ENCODE measurements at places on chromosomes 3 and 15.
A peak's percentile ranks its signal among the peaks of the same experiment; 100 is the strongest.

- DNase-seq, result no peak
Measured at GRCh38 chr15:29252234-29252633, 17.4 kb downstream of the NSMCE3 start.

DNA sequence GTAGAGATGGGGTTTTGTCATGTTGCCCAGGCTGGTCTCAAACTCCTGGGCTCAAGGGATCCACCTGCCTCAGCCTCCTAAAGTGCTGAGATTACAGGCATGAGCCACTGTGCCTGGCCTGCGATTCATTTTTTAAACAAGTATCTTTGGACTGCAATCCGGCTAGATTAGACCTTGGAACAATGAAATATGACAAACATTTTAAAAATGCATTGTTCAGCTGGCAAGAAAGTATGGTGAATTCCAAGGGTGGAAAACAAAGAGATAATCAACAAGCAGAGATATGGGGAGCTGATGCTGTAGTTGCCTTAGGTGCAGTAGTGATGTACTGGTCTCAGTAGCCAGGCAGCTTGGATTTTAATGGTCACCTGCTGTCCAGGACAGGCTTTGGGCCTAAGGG lies 95.8 kb upstream of the GOLGA8J start:
- no peak for DNase-seq

DNA sequence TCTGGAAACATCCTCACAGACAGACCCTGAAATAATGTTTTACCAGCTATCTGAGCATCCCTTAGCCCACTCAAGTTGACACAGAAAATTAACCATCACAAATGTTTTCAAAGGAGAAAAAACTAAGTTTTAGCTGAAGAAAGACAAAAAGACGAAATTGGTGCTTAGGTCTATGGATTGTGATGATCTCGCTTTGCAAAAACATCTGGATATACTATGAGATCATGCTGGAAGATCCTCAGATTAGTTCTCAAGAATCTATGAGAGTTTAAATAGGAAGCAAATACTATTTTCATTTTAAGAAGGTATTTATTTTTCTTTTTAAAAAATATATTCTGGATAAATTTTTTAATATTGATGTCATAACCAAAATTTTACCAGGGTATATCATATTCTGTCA lies 42.6 kb upstream of the MBNL1 start:
- no peak for DNase-seq

DNA sequence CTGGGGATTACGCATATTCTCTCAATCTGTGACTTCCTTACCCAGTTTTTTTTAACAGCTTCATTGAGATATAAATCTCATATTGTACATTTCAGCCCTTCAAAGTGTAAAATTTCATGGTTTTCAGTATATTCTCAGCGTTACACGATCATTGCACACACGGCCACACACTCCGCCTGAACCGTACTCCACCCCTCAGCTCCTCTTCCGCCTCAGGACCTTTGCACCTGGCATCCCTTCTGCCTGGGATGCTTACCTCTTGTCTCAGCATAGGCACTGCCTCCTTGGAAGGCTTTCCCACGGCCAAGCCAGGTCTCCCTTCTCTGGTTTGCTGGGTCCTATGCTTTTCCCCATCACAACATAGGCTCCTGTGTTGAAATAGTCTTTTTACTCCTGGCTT lies 57.4 kb upstream of the NR2C2 start:
- no peak for DNase-seq

DNA sequence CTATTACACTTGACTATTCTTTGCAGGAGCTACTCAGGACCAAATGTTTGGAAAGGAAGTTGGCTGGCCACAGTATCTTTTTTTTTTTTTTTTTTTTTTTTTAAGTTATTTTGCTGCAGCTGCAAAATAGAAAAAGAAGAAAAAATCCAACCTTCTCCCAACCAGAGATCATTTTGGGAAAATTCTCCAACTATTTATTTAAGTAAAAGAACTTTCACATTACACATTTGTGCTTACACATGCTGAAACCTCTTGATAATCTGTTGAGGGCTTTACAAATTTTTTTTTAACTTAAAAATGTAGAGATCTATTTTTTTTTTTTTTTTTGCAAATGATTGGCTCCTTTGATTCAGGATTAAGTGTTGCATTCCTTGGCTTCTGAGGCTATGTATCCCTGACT lies 148.0 kb downstream of the POLR2M start:
- no peak for DNase-seq

DNA sequence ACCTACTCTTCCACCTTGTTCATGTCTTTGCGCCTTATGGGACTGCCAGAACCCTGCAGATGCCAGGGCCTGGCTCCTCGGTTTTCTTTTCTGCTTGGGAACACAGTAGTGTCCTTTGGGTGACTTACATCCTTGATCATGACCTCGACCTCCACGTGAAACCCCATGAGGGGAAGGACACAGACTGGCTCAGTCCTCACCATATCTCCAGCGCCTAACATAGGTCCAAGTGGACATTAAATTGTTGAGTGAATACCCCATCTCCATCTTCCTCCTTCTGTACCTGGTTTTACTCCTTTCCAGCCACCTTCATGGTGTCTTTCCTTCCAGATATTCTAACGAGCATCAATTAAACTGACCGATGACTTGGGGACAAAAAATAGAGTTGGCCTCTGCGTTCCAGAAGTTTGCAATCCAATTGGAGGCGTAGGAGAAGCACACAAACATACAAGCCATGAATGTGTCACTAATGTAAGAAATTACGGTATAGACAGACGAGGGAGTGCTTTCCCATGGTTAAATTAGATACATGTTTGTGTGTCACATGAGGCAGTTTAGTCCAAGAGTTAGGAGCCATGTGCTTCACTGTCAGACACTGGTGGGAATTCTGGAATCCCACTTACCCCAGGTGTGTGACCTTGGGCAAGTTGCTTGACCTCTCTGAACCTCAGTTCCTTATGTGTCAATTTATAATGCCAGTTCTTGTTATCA lies 907 bp upstream of the HERC1 start:
- DNase-seq, result no peak

DNA sequence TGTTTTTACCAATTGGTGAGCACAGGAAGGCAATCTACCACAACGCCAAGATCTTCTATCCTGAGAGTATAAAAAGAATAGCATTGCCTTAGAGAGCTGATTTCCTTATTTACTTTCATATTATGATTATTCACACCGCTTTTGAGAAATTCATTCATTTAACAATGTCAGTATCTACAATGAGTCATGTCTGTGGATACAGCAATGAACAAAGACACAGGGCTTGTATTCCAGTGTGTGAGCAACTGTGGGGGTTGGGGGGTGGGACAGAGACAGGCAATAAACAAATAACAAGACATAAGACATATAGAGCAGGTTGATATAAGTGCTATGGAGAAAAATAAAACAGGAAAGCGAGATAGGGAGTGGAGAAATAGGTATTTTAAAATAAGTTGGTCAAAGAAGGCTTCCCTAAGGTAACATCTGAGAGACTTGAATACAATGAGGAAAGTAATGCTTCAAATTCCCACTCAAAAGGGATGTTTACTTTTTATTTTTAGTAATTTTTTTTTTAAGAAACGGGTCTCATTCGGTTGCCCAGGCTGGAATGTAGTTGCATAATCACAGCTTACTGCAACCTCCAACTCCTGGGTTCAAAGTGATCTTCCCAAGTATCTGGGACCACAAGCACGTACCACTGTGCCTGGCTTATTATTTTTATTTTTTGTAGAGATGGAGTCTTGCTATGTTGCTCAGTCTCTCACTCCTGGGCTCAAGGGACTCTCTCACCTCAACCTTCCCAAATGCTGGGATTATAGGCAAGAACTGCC lies 45.7 kb downstream of the PGBD4 start:
- DNase-seq, result no peak

DNA sequence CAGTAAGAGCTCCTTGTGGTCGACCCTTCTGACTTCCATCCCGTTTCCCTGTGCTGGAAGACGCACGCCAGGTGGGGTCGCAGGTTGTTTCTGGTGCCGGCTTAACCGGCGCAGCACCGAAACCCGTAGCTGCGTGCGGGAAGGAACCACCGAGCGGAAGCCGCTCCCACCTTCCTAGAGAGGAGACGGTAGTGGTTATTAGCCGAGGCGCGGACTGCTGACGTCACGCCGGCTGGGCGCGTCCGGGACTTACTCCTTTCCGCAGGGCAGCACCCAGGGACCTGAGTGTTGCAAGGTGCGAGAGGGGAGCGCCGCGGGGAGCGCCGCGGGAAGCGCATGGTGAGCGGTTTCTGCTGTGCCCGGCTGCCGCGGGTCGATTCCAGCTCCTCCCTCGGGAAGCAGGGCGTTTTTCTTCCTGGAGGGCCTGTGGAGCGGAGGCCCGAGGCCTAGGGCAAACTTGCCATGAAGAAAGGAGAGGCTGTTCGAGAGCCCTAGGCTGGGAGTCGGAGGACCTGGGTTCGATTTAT lies at the start of gene ZNF501:
ZNF501 (plus strand) TSS at position 252 of the 527 bp plus-strand sequence. CDS start 4,787 bp downstream, outside the sequence.
- DNase-seq, result peak; percentile 65

DNA sequence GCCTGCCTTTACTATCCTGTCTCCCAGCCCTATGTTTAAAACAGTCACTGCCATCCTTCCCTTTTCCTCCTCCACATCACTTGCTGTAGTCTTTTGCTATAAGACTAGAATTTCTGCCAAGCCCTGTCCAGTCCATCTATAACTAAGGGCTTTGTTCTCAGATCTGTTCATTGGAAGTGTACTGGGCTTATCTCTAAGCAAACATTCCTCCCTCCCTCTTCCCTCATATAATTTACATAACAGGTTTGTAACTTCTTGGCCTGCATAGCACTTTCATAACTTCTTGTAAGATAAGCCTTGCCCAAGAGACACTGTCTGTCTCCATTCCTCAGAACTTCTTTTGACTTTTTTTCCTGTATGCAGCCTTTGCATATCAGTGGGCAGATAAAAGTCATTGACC lies 16.7 kb downstream of the TPRG1 start:
- no peak for DNase-seq

DNA sequence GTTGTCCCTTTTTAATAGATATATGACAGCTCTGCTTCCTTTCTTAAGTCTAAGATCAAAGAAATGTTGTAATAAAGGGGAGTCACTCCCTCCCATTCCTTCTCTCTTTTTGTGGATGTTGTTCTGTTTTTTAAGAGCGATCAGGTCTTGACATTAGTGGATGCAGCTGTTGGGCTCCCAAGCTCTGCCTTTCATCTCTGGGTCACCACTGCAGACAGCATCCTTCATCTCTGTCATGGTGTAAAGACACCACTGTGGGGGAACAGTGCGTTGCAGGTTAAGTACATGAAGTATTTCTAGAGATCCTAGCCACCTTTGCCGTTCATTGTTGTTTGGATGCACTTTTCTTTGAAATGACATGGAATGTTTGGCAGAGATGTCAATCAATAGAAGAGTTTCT lies 17.7 kb downstream of the FNDC3B start:
- DNase-seq, result no peak

DNA sequence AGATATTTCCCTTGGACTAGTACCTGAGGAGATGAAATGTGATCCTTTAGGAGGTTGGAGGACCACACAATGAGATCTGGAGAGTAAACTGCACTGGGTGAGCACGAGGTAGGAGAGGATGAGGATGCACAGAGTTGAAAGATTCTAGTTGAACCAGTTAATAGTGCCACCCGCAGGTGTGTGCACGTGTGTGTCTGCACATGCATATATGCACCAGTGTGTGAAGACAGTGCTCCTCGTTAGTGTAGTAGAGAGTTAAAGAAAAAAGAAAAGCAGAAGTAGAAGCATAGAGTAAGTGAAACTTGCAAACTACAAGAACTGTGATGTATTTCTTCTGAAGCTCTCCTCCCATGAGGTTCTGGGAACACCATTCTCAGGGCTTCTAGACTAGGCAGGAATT lies 8.4 kb downstream of the MED12L start:
- no peak for DNase-seq

GRCh38 chr3:156449710-156450574 lies 105.0 kb downstream of the SSR3 start:
- peak; percentile 9 for DNase-seq

GRCh38 chr3:32842987-32843386 lies 25.2 kb downstream of the TRIM71 start:
- no peak for DNase-seq

GRCh38 chr3:142645236-142645793 lies 49.1 kb downstream of the PLS1 start:
- DNase-seq, result no peak

- DNase-seq, result no peak
Measured at GRCh38 chr3:102178817-102179216, 256.0 kb upstream of the ZPLD1 start.

- peak; percentile 10 for DNase-seq
Measured at GRCh38 chr3:98901119-98901391, 440 bp downstream of the DCBLD2 start.

DNA sequence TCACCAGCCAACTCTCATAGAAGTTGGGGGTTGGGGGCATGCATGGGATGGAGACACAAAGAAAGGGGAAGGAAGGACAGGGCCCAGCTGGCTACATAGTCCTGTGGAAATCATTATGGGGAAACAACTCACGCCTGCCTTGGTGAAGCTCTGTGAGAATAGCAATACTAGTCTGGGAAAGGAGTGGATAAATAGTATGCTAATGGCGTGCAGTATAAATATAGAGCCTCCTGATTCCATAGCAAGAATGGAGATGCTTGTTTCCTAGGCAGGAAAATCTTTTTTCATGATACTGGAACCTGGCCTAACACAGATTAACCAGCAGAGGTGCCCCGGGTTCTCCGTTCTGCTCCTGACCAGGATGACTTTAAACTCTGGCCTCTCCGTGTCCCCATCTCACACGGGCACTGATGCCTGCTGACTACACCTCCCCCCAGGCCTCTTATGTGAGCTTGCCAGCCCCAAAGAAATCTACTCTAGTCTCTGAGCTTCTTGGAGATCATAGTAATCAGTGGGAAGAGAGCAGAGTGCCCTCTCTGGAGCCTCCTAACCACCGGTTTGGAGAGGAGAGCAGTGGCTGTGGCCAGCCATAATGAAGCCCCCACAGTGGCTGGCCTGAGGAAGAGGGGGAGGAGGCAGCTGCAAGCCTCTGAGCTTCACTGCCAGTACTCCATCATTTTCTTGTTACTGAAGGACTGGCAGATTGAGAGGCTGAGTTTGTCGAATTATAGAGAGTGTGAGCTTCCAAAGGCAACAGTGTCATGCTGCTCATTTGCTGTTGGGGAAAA lies 355.0 kb upstream of the SEMA6D start:
- DNase-seq, result no peak

Data from GM19239 (cell line).